ENCODE measurements at places on chromosomes 3 and 15. TPM values are rescaled to one million over a fixed set of nuclear protein-coding genes. Genes with fewer than 3 reads are reported as not detected.

DNA sequence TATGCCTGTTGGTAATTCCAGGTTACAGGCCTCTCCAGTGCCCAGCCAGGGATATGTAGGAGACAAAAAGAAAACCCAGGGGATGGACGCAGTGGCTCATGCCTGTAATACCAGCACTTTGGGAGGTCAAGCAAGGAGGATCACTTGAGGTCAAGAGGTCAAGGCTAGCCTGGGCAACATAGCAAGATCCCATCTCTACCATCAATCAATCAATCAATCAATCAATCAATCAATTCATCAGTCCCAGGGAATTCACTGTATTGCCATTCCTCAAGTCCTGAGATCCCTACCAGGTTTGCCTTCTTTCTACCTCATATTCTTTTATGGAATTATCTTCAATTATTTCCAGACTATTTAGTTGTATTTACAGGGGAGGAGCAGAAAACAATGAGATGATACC, 82.2 kb downstream of the DHX30 start:
- no peak for DNase-seq

DNA sequence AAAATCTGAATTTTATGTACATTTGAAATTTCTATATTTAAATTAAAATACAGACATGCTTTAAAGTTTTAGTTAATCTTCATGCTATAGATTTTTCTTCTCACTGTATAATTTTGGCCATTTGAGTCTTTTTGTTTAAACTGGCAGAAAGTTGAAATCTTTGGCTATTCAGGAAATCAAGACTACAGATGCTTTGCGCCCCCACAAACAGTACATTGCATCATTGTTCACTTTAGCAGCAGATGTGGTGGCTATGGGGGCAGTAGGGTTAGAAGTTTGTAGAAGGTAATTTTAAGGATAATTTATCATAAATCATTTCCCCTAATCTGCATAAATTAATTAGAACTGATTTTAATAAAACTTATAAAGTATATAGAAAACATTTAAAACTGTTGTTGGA, 20.9 kb downstream of the SPPL2A start:
- no peak for DNase-seq

DNA sequence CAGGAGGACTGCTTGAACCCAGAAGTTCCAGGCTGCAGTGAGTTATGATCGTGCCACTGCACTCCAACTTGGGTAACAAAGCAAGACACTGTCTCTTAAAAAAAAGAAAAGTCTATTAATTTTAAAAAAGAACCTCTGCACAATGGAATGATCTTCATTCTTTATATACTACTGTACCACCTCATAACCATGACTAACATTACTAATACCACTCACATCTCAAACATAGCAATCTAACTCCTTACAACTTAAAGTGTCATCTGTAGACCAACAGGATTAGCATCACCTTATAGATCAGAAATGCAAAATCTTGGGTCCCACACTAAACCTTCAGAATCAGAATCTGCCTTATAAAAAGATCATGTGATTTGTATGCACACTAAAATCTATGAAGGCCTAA, 48.8 kb upstream of the MAP4 start:
- DNase-seq = no peak

The CD200R1 gene
- total RNA-seq = 2.9 TPM

All from esophagus squamous epithelium (tissue), 5 donors.